Stimulated activated CD8-positive, alpha-beta memory T cell treated with anti-CD3 and anti-CD28 coated beads, Interleukin-4, amount 100 ng/mL, for 48 hours (primary cell): ENCODE measurements at places on chromosomes 3 and 15.
A peak's percentile ranks its signal among the peaks of the same experiment; 100 is the strongest.

DNA sequence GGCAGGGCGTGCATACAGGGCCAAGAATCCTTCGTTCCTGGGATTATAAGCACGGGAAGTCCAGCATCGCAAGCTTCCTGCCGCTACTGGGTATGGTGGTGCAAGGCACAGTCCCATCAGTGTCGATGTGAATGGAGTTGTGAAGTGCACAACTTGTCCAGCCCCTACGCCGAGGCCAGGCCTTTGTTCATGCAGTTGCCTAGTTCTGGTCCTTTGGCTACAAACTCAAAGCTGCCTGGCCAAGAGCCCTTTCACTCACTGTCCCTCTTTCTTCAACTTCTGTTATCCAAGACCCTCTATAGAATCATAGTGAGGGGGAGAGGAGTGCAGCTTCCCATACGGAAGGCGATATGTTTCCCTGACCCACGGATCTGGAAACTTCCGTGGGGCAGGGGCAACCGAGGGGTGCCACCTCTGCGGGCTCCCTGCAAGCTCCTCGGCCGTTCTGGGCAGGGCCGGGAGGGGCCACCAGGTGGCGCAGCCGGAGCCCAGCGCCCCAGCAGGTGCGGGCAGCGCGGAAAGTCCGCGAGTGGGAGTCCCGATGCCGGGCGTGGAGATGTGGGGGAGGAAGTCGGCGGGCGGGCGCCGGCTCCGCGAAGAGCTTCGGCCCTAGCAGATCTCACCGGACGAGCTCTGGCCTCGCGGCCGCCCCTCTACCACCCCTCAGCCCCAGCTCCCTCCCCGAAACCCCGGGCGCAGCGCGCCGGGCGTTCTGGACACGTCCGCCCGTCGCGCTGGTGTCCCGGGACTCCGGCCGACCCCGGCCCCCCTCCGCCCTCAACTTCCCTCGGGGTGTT is 693 bp downstream of the RASGRP1 start:
- DNase-seq: peak; percentile 92

GRCh38 chr15:99983171-99983885 is 250.1 kb upstream of the LYSMD4 start:
- no peak for DNase-seq

GRCh38 chr3:17076940-17077605 is 192.3 kb downstream of the PLCL2 start:
- DNase-seq: no peak

DNA sequence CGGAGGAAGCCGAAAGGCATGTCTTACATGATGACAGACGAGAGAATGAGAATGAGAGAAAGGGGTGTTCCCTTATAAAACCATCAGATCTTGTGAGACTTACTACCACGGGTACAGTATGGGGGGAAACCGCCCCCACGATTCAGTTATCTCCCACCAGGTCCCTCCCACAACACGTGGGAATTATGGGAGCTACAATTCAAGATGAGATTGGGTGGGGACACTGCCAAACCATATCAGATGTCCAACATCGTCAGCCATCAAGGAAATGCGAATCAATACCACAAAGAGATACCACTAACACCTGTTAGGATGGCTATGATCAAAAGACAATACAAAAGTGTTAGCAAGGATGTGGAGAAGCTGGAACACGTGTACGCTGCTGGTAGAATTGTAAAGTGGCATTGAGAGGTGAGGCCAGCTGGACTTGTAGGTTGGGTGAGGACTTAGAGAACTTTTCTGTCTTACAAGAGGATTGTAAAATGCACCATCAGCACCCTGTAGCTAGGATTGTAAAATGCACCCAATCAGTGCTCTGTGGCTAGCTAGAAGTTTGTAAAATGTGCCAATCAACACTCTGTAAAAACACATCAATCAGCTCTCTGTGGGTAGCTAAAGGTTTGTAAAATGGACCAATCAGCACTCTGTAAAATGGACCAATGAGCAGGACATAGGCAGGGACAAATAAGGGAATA is 37.5 kb downstream of the VGLL4 start:
- no peak for DNase-seq

DNA sequence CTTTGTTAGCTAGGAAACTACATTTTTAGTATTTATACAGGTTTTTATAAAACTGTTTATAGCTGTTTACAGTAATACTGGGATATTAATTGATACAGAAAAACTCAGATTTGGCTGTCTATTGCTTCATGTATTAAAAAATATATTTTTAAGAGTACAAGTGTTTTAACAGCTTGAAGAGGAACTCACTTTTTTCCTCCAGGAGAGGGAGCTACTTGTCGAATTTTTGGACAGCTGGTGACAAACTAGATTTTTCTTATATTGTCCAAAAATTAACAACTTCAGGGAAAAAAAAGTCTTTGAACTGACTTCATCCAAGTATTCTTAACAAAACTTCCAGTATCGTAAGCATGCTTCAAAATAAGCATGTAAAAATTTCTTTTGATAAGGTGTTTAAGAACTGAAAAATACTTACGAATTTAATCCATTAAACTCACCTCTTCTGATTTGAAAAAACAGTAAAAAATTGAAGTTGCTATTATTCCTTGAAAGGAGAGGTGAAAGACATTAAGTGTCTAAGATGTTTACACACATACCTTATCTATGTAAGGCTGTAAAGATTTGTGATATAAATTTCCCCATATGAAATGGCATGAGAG is 4.0 kb downstream of the DIPK2A start:
- no peak for DNase-seq

GRCh38 chr3:168307893-168308292 is 212.2 kb upstream of the GOLIM4 start:
- no peak for DNase-seq

- DNase-seq: no peak
Observed at GRCh38 chr3:12822725-12823373, 18.5 kb downstream of the RPL32 start.

DNA sequence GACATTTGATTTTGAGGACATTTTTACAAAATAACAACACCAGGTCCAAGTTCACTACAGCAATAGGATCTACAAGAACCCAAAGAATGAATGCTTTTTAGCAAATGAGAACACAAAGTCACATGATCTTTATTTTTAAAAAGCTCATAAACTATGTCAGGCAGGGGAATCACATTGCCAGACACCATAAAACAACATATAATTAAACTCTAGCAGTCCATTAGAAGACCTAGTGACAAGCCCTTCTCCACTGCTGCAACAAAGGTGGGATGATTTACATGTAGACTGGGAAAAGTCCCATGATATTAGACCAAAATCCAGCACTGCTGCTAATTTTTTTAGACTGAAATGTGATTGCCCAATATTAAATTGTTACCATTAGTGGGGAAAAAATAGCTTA is 92.6 kb downstream of the FHIT start:
- no peak for DNase-seq

DNA sequence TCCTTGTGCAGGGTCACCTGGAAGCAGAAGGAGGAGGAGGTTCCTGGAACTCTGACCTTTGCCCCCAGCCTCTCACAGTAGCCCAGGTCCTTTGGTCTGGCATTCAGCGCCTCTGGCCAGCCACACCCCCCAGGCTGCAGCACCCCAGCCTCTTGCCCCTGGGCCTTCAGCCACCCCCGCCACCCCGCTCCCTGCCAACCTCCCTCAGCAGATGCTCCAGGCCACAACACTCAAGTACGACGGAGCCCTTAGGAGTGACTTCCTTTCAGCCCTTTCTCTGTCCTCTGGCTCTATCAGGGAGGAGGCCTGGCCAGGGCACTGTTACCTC is 45.2 kb downstream of the GRIP2 start:
- DNase-seq: no peak

- DNase-seq: no peak
Observed at GRCh38 chr15:40803688-40804087, 3.2 kb upstream of the ZFYVE19 start.

DNA sequence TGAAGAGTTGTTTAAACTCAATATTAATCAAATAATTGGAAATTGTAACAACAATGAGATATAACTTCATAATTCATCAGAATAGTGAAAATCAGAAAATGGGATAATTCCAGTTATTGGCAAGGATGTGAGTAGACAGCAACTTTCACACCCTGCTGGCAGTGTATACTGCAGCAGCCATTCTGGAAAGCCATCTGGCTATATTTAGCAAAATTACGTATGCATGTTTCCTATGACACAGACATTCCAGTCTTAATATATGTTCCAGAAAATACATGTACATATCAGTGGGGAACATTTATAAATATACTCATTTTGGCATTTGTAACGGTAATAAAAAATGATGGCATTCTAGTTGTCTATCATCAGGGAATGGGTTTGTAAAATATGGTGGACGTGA is 564.1 kb downstream of the GBE1 start:
- no peak for DNase-seq

- no peak for DNase-seq
Observed at GRCh38 chr15:45802140-45802539, 167.3 kb downstream of the SQOR start.

- DNase-seq: no peak
Observed at GRCh38 chr3:59879031-59879581, 829.3 kb upstream of the CFAP20DC start.

DNA sequence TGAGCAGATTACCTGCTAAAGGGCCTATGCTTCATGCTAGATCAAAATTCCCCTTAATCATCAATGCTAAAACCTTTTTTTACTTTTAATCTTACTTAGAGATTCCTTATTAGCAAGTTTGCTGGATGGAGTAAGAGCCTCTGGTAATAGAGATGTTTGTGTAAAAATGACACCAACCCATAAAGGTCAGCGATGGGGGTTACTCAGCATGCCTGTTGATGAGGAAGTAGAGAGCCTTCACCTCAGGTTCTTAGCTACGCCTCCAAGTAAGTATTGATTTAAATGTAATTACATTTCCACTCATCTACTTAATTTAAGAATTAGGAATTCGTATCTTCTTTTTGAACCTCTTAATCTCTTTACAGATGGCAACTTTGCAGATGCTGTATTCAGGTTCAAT is 38.8 kb downstream of the DNAJC13 start:
- DNase-seq: no peak

GRCh38 chr15:67937153-67937761 is 97.4 kb upstream of the RNU6-1 start:
- no peak for DNase-seq

DNA sequence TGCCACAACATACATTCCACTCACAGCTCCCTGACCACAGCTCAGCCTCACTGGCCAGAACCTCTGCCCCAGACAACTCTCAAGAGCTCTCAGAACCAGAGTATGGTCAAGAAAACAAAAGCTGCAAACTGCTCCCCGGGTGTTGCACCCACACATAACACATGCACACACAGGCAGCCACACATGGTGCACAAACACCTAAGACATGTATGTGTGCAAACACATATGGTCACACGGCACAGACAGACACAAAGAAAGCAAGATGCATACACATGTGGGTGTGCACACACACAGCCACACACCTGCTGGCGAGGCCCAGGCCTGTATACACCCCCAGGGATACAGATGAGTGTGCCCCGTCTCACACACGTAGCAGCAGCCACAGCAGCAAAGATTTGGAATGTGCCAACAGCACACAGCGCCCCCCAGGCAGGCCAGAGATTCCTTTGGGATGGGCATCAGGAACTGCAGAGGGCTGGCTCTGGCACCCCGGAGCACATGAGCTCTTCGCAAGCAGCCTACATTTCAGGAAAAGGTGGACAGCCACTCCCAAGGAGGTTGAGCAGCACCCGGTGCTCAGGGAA is 6.6 kb downstream of the KLF15 start:
- peak; percentile 19 for DNase-seq

DNA sequence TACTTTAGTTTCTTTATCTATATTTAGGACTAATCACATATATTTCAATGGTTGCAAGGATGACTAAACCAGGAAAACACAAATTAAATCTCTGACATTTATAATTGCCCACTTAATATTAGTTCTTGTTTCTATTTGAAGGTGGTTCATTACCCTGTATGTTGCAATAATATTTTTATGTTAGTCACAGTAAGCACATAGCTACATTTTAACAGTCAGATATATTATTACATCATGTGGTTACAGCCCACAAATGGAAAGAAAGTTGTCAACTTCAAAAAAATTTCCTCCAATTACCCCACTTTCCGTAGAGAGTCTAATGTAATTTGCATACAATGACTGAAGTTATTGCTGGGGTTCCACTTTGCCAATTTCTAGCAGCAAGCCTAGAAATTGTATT is 114.6 kb downstream of the TUSC7 start:
- DNase-seq: no peak

DNA sequence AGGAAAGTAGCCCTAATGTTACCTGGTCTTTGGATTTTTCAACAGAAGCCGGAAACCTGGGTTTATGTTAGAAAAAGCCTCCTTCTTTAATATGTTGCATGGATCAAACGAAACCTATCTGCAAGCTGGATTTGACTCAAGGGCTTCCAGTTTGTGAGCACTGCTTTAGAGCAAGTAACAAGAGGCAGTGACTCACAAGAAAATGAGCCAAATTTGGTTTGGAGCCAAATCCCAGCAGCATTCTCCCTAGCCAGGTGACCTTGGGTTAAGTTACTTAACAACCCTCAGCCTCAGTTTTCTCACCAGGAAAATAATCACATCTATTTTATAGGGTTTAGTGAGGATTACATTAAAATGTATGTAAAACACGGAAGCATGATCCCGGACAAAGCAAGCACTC is 215.2 kb upstream of the PRICKLE2 start:
- DNase-seq: no peak

DNA sequence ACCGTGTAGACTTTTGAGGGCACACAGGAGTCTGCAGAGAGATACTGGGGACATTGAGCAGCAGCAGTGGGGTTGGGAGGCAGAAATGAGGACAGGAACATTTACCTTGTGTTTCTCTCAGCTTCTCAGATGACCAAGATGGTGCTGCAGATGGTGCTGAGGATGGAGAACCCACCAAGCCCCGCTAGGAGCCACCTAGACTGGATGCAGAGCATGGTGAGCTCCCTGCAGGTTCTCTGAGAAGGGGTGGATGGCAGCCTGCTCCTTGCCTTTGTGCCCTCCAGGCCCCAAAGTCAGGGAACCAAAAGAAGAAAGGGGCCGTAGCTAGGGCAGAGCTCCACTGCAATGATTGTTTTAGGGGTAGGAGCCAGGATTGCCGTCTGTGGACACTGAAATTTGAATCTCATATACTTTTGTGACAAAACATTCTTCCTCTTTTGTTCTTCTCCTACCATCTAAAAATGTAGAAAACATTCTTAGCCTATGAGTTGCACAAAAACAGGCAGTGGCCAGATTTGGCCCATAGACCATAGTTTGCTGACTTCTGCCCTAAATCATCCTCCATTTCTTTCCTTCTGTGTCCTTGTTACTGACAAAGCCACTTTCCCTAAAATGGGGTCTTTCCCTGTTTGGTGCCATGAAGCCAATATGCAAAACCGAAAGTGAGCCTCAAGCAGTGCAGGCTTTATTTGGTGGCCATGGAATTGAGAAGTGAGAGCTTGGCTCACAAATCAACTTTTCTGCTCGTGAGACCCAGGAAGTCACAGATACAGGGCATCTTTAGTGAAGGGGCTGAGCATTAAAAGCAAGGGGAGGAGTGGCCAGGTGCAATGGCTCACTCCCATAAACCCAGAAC is 11.9 kb upstream of the MUC20 start:
- no peak for DNase-seq

GRCh38 chr3:25019506-25019905 is 408.6 kb upstream of the RARB start:
- no peak for DNase-seq

- DNase-seq: no peak
Observed at GRCh38 chr3:83039422-83039821, 1278.0 kb upstream of the GBE1 start.
